Effector memory CD8-positive, alpha-beta T cell (primary cell): ENCODE measurements at places on chromosomes 16 and 17.

DNA sequence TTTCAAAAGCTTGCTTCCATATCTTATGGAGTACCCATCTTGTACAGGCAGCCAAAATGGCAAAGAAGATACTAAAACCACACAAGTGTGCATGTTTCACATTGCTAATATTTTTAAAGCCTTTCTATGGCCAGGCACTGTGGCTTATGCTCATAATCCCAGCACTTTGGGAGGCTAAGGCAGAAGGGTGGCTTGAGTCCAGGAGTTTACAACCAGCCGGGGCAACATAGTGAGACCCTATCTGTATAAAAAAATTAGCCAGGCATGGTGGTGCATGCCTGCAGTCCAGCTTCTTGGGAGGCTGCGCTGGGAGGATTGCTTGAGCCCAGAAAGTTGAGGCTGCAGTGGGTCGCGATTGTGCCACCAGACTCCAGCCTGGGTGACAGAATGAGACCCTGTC, 71.3 kb downstream of the YPEL2 start:
- DNase-seq = no peak

- no peak for DNase-seq
Observed at GRCh38 chr17:67696853-67697498, 20.8 kb upstream of the NOL11 start.

- DNase-seq = no peak
Observed at GRCh38 chr16:9309844-9310243, 218.4 kb downstream of the HAPSTR1 start.

- DNase-seq = no peak
Observed at GRCh38 chr17:8843344-8843743, 24.1 kb downstream of the PIK3R6 start.

GRCh38 chr16:68276223-68276622, 11.9 kb downstream of the SLC7A6 start:
- DNase-seq = no peak

DNA sequence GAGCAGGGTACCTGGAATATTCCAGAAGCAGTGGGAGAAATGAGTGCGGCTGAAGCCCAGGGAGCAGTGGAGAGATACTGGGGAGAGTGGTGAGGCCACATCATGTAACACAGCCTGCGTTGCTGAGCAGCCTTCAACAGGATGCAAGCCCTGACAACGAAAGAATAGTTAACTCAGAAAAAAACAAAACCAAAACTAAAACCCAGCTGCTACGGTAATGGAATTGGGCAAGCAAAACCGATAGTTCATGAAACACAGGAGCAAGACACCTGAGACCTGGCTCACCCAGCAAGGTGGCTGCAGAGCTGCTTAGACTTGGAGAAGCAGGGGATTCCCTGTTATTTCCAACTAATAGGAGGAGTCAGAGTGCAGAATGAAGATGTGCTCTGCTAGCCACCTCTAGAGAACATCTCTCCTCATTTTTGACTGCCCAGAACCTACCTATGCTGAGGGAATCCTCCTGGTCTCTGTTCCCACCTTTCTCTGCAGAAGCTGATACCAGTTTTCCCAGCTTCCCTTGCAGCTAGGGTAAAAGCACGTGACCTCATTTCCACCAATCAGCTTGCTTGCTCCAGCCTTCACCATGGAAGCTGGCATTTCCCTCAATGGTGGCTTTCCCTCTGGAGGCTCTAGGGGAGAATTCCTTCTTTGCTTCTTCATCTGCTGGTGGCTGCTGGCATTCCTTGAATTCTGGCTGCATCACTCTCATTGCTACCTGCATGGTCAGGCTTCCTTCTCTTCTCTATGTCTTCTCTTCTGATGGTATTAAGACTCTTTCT, 59.4 kb upstream of the XYLT1 start:
- peak; percentile 12 for DNase-seq

DNA sequence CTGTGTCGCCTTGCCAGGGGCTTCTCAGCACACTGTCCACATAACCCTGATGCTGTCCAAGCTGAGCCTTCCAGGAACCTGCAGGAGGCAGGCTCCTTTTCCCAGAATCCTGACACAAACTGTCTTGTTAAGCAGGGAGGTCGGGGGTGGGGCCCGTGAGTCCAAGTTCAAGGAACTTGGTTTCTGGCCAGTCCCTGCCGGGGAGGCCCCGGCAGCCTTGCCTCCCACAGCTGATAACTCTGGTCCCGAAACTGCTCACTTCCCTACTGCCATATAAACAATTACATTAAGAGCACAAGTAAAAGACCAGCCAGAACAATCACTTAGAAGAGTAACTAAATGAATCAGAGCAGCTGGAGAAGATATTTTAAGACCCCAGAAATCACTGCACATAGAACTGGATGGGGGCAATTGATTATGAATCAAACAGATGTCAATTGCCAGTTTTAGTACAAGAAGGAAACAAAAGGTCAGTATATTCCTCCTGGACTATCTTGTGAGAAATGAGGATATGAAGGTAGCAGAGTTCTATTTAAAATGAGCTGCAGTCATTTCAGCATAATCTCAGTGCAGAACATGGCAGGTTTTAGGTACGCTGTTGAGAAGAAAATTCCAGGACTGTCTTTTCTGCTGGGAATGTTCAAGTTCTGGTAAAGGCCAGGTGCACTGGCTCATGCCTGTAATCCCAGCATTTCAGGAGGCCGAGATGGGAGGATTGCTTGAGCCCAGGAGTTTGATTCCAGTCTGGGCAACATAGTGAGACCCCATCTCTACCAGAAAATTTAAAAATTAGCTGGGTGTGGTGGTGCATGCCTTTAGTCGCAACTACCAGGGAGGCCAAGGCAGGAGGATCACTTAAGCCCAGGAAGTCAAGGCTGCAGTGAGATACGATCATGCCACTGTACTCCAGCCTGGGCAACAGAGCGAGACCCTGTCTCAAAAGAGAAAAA, 169.8 kb downstream of the PITPNC1 start:
- no peak for DNase-seq

DNA sequence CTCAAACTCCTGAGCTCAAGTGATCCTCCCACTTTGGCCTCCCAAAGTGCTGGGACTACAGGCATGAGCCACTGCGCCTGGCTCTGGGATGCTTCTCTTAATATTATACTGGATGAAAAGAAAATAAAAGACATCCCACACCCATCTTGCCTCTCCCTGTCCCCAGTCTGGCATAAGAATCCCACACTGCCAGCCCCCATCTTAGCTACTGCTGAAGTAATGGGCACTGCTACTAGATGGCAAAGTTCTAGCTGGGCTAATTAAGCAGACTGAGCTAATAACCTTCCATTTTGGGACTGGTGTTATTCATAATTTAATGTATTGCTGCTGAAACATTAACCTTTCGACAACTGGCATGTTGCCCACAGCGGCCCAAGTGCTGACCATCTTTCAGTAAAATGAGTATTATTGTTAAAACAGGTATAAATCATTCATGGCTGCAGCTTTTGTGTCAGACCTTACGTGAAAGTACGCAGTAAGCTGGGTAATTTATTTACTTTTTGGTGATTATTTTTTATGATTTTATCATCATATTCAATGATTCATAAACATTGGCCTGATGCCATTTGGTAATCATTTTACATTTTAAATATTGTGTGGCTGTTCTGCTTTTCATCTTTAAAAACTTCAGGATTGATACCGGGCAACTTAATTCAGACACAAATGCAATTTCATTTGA, 47.4 kb upstream of the ZFHX3 start:
- DNase-seq = no peak
